ENCODE measurements at places on chromosomes 4 and X. TPM values are rescaled to one million over a fixed set of nuclear protein-coding genes. Genes with fewer than 3 reads are reported as not detected.

GRCh38 chr4:33924239-33924638, 2320.1 kb downstream of the ARAP2 start:
- no peaks in the 10 kb centered on the region for H3K4me1 ChIP-seq
- H3K27ac ChIP-seq: no peak overlapping the region
- no peaks in the 10 kb centered on the region for H3K36me3 ChIP-seq
- H3K27me3 ChIP-seq: no peaks in the 10 kb centered on the region
- no peak overlapping the region for H3K4me3 ChIP-seq

- no peak overlapping the region for H3K27ac ChIP-seq
- no peak for DNase-seq
- H3K36me3 ChIP-seq: 0 out of 2 replicates have a peak, but pooled peaks cover 6% of the 10 kb centered on the region
- no peaks in the 10 kb centered on the region for H3K4me1 ChIP-seq
- no peak overlapping the region for H3K4me3 ChIP-seq
These were observed 30.8 kb downstream of the TNIP2 start for GRCh38 chr4:2725380-2725779.

DNA sequence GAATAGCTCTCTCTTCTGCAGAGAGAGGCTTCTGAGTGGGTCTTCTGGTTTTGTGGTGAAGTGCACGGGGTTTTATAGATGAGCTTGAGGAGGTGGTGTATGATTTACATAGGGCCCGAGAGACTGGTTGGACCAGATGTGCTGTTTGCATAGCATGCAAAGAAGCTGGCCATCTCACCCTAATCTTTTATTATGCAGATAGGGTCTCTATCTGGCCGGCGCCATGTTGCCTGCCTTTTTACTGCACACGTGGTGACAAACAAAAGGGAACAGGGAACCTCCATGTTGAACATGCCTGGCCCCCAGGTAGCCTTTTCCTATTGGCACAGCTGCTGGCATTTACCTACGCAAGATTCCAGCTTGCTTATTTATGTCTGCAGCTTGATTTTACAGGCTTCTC, 473.3 kb upstream of the FAM47C start:
- H3K27me3 ChIP-seq: no peaks in the 10 kb centered on the region
- H3K4me1 ChIP-seq: no peaks in the 10 kb centered on the region
- no peak overlapping the region for H3K27ac ChIP-seq
- DNase-seq: no peak

GRCh38 chrX:67892401-67892800, 348.6 kb downstream of the AR start:
- no peaks in the 10 kb centered on the region for H3K4me1 ChIP-seq
- H3K4me3 ChIP-seq: no peak overlapping the region
- no peaks in the 10 kb centered on the region for H3K36me3 ChIP-seq
- DNase-seq: no peak
- no peak overlapping the region for H3K27ac ChIP-seq

GRCh38 chrX:16476692-16477091, 173.3 kb upstream of the S100G start:
- no peak for DNase-seq
- H3K4me3 ChIP-seq: no peak overlapping the region
- no peaks in the 10 kb centered on the region for H3K27me3 ChIP-seq

DNA sequence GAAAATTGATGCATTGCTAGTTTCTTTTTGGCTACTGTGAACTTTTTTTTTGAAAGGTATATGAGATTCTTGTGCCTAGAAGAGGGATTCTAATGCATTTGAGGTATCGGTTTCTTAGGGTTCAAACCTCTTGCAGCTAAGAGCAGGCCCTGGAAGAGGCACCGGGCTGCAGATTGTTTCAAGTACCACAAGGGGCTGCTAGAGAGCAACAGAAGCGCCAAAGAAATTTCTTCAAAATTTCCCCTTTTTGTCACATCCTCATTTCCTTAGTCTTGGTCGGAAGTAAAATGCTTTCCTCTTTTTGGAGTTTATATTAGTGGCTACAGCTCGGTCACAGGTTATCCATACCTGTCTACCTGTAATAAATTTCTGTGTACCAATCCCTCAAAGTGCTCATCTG, 89.8 kb downstream of the PDGFRA start:
- H3K36me3 ChIP-seq: no peaks in the 10 kb centered on the region
- no peak overlapping the region for H3K27ac ChIP-seq
- H3K4me3 ChIP-seq: no peak overlapping the region
- no peaks in the 10 kb centered on the region for H3K4me1 ChIP-seq

DNA sequence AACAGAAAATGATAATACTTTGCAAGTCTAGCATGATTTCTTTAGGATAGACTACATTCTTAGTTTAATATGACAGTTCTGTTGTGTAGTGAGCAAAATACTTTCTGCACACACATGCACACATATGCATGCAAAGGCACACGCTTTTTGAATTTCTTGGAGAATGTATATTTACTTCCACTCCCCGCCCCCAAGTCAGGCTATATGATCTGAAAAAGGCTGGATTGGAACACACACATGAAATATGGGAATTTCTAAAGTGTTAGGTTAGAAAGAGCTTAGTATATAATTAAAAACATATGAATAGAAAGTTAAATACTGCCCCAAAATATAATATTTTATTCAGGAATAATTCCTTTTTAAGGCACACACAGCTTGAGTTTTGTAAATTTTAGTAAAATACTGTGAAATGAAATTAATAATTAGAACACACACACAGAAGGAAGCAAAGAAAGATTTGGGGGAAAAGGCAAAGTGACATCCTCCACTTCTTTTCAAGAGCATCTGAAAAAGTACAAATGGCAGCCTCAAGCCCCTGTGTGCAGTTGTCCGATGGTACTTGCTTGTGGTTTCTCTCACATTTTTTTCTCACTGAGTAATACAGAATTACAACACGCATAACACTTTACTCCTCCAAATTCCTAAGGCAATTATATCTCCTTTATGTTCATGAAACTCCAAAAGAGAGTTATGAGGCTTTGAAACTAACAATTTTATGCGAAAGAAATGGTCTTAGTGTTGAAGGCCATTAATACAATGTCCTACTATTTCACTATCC, 228.9 kb upstream of the ETNPPL start:
- 0 out of 2 replicates have a peak, but pooled peaks cover 8% of the 10 kb centered on the region for H3K4me1 ChIP-seq
- no peak for DNase-seq
- H3K4me3 ChIP-seq: no peak overlapping the region
- H3K36me3 ChIP-seq: no peaks in the 10 kb centered on the region

- H3K4me3 ChIP-seq: peak overlapping the region; percentile 77
- DNase-seq: peak; percentile 4
- H3K4me1 ChIP-seq: peaks cover 13% of the 10 kb centered on the region
- H3K36me3 ChIP-seq: peaks cover 2% of the 10 kb centered on the region
- peak overlapping the region; percentile 96 for H3K27ac ChIP-seq
These were observed 702 bp downstream of the MMGT1 start for GRCh38 chrX:135973025-135973547.

DNA sequence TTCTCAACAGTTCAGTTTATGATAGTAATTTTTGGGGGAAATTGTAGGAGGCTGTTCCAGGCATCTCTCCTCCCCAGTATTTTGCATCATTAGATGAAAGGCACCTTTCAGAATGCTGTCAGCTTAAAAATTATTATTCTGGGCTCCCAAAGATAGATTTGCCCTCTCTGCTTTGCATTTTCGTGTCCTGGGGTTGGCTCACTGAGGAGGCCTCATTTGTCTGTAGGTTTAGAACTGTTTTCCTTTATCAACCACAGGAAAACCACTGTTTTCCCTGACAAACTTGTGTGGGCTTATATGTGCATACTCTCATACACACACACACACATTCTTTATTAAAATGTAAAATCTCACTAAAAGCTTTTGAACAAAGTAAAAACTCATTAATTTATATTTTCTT, 197.2 kb upstream of the VCX3A start:
- DNase-seq: no peak
- no peak overlapping the region for H3K4me3 ChIP-seq
- no peaks in the 10 kb centered on the region for H3K4me1 ChIP-seq

GRCh38 chr4:64361399-64361740, 47.9 kb downstream of the TECRL start:
- H3K27me3 ChIP-seq: no peaks in the 10 kb centered on the region
- H3K36me3 ChIP-seq: no peaks in the 10 kb centered on the region
- no peak overlapping the region for H3K4me3 ChIP-seq
- H3K4me1 ChIP-seq: no peaks in the 10 kb centered on the region
- no peak for DNase-seq

DNA sequence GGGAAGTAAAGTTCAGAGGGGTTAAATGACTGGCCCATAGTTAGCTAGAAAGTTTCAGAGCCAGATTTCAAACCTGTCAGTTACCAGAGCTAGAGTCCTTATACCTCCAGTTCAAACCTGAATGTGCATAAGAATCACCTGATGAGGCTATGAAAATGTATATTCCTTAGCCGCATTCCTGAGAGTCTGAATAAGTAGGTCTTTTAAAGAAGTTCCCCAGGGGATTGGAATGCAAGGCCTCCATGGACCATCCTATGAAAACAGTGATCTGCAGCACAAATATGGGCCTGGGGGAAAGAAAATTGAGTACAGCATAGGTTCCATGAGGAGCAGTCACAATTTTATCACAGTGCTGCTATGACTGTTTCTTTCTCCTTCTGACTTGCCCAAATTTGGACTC, 263.9 kb upstream of the CXorf66 start:
- no peaks in the 10 kb centered on the region for H3K36me3 ChIP-seq
- DNase-seq: no peak
- no peak overlapping the region for H3K27ac ChIP-seq
- no peak overlapping the region for H3K4me3 ChIP-seq
- H3K4me1 ChIP-seq: no peaks in the 10 kb centered on the region

GRCh38 chrX:49919617-49920016, 2.8 kb upstream of the CLCN5 start:
- no peak overlapping the region for H3K4me3 ChIP-seq
- no peaks in the 10 kb centered on the region for H3K27me3 ChIP-seq
- DNase-seq: peak; percentile 32
- no peaks in the 10 kb centered on the region for H3K36me3 ChIP-seq
- H3K4me1 ChIP-seq: 0 out of 2 replicates have a peak, but pooled peaks cover 3% of the 10 kb centered on the region
- no peak overlapping the region for H3K27ac ChIP-seq

GRCh38 chr4:2787230-2788100, 5.4 kb upstream of the SH3BP2 start:
- H3K36me3 ChIP-seq: no peaks in the 10 kb centered on the region
- DNase-seq: no peak
- no peaks in the 10 kb centered on the region for H3K27me3 ChIP-seq
- H3K4me3 ChIP-seq: no peak overlapping the region
- H3K27ac ChIP-seq: no peak overlapping the region

GRCh38 chrX:135295238-135295943, 13.9 kb upstream of the ETDC start:
- H3K4me1 ChIP-seq: no peaks in the 10 kb centered on the region
- H3K4me3 ChIP-seq: no peak overlapping the region
- H3K36me3 ChIP-seq: no peaks in the 10 kb centered on the region
- H3K27me3 ChIP-seq: no peaks in the 10 kb centered on the region
- no peak for DNase-seq
- H3K27ac ChIP-seq: no peak overlapping the region

DNA sequence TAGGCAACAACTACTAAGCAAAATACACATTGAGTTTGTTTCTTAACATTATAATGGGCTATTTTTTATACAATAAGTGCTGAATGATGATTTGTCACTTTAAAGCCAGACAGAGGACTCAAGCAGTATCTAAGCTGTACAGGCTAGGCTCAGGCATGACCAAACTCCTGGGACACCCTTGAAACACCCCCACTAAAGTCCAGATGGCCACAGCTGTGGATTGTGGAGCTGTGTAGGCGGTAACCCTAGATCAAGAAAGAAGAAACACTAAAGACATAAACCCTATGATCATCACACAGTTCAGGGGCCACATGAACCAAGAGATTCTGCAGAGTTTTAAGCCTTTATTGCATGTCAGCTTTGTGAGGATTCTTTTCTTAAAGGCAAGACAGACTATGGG, 25.1 kb downstream of the TAB3 start:
- no peaks in the 10 kb centered on the region for H3K36me3 ChIP-seq
- H3K27me3 ChIP-seq: no peaks in the 10 kb centered on the region
- no peak overlapping the region for H3K4me3 ChIP-seq

GRCh38 chr4:141215030-141215429, 5.7 kb upstream of the ZNF330 start:
- no peaks in the 10 kb centered on the region for H3K27me3 ChIP-seq
- DNase-seq: no peak
- no peak overlapping the region for H3K4me3 ChIP-seq
- no peak overlapping the region for H3K27ac ChIP-seq
- H3K4me1 ChIP-seq: no peaks in the 10 kb centered on the region
- no peaks in the 10 kb centered on the region for H3K36me3 ChIP-seq

DNA sequence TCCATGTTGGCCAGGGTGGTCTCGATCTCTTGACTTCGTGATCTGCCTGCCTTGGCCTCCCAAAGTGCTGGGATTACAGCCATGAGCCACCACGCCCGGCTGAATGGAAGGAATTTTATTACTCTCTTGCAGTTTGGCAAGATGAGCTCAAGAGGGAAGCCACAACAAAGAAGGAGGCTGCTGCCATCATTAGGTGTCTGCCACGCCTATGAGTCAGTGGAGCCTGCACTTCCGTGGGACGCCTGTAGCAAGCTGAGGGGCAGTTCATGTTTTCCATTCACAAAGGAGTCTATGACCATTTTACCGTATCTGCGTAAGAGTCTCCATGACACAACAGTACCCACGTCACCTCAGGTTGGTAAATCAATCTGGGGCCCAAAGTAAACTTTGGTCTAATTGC, 51.2 kb upstream of the CHRNA9 start:
- no peaks in the 10 kb centered on the region for H3K27me3 ChIP-seq
- no peaks in the 10 kb centered on the region for H3K36me3 ChIP-seq
- peak overlapping the region; percentile 28 for H3K27ac ChIP-seq
- H3K4me1 ChIP-seq: peaks cover 7% of the 10 kb centered on the region

DNA sequence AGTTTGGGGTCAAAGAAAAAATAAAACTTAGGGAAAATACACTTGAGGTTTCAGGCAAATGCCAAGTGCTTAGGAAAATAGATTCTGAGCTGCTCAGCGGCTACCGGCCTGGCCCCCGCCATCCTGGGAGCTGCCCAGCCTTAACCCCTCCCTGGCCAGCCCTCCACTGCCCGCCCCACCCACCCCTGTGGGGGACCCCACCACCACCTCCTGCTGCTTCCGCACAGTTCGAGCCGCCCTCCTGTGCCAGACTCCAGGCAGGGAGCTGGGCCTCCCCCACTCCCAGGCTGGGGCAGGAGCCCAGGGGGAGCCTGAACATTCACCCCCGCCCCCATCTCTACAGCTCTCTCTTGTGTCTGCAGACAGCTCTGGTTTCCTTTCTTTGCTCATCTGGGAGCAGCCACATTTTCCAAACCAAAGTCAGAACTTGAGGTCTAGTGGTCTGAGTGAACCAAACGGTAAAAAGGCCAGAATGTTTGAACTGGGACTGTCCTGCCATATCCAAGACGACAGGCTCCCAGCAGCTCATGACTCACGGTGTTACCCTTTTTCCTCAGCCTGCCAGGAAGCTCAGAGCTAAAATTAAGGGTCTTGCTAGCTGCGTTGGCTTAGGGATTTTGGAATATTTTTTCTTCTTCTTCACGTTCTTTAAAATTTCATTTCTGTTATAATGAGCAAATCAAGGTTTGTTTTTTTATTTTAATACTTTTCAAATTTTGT, 4.7 kb upstream of the FGFR3 start:
- no peak for DNase-seq
- H3K4me1 ChIP-seq: no peaks in the 10 kb centered on the region
- H3K4me3 ChIP-seq: no peak overlapping the region
- H3K27me3 ChIP-seq: no peaks in the 10 kb centered on the region
- H3K36me3 ChIP-seq: no peaks in the 10 kb centered on the region

The FAM184B gene
- not detected for total RNA-seq

The HSFX3 gene
- total RNA-seq: not detected

The EDA2R gene
- 2.1 TPM for total RNA-seq

The TMPRSS11E gene
- total RNA-seq: not detected

The SLITRK2 gene
- total RNA-seq: not detected

The HMX1 gene
- not detected for total RNA-seq

The RBMX2 gene
- total RNA-seq: 17.1 TPM

The PCDH7 gene
- 1.2 TPM for total RNA-seq

The ADH1B gene
- total RNA-seq: not detected

The TMEM47 gene
- 46.1 TPM for total RNA-seq

Data from SJSA1 (cell line).